ENCODE measurements at places on chromosomes 3 and 15.

- no peaks in the 10 kb centered on the region for H3K4me1 ChIP-seq
- H3K4me3 ChIP-seq, result no peak overlapping the region
- H3K27ac ChIP-seq, result no peak overlapping the region
- no peaks in the 10 kb centered on the region for H3K27me3 ChIP-seq
- H3K36me3 ChIP-seq, result no peaks in the 10 kb centered on the region
- DNase-seq, result no peak
Observed at GRCh38 chr15:72042054-72042453, 75.9 kb downstream of the MYO9A start.

- H3K4me1 ChIP-seq, result no peaks in the 10 kb centered on the region
- H3K4me3 ChIP-seq, result no peak overlapping the region
- no peaks in the 10 kb centered on the region for H3K36me3 ChIP-seq
- H3K27ac ChIP-seq, result no peak overlapping the region
- no peaks in the 10 kb centered on the region for H3K27me3 ChIP-seq
Observed at GRCh38 chr3:30908456-30909037, 14.1 kb upstream of the GADL1 start.

GRCh38 chr15:92164327-92165000 lies 229.2 kb upstream of the ST8SIA2 start:
- H3K36me3 ChIP-seq, result no peaks in the 10 kb centered on the region
- H3K27me3 ChIP-seq, result no peaks in the 10 kb centered on the region
- no peak overlapping the region for H3K27ac ChIP-seq
- no peak overlapping the region for H3K4me3 ChIP-seq

GRCh38 chr3:179812096-179812382 lies 159.2 kb downstream of the USP13 start:
- no peaks in the 10 kb centered on the region for H3K27me3 ChIP-seq
- no peak for DNase-seq
- no peak overlapping the region for H3K4me3 ChIP-seq
- no peaks in the 10 kb centered on the region for H3K4me1 ChIP-seq
- H3K36me3 ChIP-seq, result no peaks in the 10 kb centered on the region

All from pancreas (tissue), 10 donors.